Stimulated activated naive B cell treated with anti-CD40 and anti-IgM and Interleukin-4, amounts not matched to agents 10 μg/mL and 1 μg/mL and 100 μg/mL, for 72 hours (primary cell): ENCODE measurements at places on chromosomes 7 and 10.

GRCh38 chr10:63430091-63430998 lies 35.4 kb downstream of the JMJD1C start:
- DNase-seq: no peak

- no peak for DNase-seq
Measured at GRCh38 chr10:79140085-79140793, 71.5 kb downstream of the ZMIZ1 start.

DNA sequence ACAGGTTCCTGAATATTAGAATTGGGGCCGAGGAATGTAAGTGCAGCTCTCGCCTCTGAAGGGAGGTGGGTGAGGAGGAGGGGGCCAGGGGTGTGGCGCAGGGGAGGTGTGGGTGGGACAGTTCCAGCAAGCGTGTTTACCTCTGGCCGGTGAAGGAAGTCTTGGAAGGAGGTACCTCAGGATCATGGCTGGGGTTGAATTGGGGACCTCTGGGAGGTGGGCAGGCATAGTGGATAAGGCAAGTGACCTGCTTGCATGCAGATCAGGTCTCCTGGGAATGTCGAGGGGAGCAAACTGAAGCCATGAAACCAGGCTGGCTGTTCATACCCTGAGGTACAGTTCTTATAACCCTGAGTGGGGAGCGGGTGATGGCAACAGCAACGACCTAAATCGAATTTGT lies 2.0 kb downstream of the ZNF775 start:
- no peak for DNase-seq

GRCh38 chr10:35487336-35488034 lies 117.7 kb upstream of the GJD4 start:
- DNase-seq: no peak

- DNase-seq: no peak
Measured at GRCh38 chr7:957418-958220, 3.1 kb upstream of the ADAP1 start.

DNA sequence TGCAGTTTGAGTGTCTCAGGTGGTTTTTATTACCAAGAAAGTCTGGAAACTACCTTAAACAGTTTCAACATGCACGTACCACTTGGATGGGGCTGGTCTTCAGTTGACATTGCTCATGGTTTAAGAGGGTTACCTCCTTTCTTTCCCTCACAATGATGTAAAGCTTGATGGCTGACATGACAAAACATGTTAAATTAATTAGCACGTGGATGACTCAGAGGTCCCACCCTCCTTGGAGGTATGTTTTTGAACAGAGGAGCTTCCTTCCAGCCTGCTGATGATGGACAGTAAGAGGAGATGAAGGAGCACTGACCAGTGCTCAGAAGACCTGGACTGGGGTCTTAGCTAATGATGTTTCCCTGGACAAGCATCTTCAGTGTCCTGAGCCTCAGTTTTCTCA lies 322.3 kb upstream of the PODXL start:
- DNase-seq: no peak

DNA sequence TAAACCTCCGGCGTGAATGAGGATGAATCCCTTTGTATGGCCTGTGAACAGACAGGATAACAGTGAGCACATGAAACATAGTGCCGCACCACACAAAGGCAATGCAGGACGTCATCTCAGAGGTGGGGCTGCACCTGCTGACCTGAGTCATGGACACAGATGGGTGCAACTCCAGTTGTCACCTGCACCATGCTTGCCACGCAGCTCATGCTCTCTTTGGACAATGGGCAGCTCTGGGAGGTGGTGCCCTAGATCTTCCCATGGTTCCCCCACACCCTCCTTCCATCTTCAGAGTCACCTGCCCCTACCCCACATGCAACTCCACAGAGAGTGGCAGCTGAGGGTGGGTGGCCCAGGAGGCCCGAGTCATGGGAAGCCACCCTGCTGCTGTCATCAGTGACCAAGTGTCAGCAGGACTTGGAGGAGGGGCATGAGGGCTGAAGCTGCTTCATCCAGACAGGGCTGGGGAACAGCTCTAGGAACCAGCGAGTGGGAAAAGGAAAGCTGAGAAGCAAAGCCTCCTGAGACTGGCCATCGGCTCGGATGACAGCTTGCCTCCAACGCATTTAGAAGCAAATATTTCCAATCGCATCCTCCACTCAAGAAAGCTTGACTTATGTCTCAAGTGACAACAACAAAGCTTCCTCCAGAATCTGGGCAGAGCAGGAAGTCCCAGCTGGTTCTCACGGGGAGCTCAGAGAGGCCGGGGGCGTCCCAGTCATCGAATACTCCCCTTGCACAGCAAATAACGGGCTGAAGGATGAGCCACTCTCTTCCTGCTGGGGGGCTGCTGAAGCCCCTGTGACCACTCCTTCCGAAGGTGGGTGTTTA lies 27.1 kb downstream of the VIPR2 start:
- DNase-seq: no peak

DNA sequence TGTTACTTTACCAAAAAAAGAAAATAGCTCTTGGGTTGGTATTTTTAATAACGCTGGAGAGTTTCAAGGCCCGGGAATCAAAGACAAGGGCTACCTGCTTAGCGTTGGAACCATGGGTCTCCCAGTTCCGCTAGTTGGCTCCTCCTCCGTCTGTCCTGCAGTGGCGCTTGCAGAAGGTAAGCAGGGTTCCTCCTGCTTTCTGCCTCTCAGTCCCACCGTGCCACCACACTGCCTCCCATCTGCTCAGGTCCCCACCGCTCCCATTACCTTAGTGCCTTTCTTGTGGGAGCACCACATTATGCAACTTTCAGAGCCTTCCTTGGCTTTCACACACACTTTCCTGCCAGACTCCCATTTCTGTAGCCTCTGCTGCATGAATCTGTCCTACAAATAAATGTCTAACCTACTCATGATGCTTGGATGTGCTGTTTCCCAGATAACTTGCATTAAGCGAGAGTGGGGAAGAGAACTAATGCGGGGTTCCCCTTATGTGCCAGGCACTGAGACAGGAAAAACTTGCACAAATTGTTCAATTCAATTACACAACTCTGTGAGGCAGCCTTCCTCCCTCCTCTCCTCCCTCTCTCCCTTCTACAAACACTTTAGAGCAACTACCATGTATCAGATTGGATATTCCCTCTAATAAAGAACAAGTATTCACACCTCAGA lies 124.5 kb downstream of the AOAH start:
- DNase-seq: no peak

DNA sequence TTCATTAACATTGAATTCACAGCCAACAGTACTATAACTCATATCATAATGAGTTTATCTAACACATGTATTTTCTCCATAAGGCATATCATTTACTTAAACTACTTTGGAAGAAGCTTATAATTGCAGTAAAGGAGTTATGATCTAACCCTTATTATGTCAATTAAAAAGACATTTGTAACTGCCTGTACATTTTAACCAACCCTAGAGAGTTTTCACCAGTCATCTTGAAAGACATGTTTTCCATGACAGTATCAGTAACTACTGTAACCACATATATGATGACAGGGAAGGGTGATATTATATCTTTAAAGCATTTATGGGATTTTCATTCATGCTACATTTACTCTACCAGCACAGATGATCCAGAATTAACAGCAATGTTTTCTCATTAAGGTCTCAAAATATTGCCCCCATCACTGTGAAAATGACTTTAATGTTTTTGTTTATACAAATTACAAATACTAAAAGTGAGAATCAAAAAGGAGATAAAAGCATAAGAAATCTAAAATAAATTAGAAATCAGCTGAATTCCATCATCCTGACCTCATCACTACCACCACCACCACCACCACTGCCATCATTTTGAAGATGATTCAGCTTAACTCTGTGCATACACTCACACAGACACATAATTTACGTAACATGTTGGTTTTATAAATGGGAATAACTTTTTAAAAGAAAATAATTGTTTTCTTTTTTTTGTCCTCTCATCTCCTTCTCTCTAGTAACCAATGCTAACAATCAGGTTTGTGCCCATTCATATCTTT lies 53.6 kb downstream of the MKLN1 start:
- DNase-seq: no peak

- no peak for DNase-seq
Measured at GRCh38 chr7:64558781-64559180, 4.1 kb downstream of the ZNF680 start.

- DNase-seq: no peak
Measured at GRCh38 chr7:156993925-156994235, 16.6 kb downstream of the MNX1 start.

DNA sequence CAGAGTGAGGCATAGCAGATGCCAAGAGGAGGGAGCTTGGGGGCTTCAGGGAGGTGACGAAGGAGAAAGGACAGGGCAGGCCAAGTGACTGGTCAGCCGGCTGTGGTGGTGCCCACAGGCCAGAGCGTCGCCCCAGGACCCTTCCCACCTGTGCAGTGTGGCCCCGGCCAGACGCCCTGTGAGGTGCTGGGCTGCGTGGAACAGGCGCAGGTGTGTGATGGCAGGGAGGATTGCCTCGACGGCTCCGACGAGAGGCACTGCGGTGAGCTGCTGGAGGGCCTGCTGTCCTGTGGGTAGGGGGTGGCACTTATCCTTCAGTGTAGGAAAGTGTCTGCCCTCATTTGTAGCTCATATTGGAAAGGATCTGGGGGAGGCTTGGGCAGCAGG lies 26.8 kb upstream of the ZNF467 start:
- DNase-seq: no peak

DNA sequence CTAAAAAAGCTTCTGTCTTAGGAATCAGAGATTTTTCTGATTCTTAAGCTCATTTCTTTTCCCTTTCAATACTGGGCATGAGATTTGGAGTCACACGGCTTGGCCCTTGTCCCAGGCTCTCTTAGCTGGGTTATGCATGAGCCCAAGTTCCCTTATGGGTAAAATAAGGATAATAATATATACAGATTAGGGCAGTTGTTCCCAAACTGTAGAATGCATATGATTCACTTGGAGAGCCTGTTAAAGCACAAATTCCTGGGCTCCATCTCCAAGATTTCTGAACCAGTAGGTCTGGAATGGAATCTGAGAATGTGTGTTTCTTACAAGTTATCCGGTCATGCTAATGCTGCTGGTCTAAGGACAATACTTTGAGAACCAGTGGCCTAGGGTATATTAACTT lies 154.0 kb downstream of the REEP3 start:
- DNase-seq: no peak

- DNase-seq: no peak
Measured at GRCh38 chr7:49127359-49127913, 203.1 kb downstream of the CDC14C start.

DNA sequence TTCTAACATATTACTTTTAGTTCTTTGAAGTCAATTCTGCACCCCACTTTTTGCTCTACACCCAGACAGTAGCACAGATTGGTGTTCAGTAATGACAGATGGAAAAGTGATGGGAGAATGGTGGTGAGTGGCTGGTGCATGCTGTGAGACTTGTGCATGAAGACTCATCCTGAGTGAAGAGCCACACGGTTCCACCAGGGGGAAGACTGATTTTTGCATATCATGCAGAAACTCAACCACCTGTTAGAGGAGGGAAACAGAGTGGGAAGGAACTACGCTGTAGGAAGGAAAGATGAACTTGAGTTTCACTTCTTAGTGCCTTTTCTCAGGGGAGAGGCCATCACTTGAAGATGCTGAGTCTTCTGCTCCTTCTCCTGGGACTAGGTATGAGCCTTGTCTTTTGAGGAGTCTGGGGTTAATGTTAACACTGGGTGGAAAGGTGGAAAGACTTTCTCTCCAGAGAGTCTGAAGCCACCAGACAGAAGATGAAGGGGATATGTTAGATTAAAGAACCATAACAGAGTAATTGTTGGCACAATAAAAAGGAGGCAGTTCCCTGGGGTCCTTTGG lies 9.3 kb upstream of the PRSS1 start:
- peak; percentile 39 for DNase-seq

DNA sequence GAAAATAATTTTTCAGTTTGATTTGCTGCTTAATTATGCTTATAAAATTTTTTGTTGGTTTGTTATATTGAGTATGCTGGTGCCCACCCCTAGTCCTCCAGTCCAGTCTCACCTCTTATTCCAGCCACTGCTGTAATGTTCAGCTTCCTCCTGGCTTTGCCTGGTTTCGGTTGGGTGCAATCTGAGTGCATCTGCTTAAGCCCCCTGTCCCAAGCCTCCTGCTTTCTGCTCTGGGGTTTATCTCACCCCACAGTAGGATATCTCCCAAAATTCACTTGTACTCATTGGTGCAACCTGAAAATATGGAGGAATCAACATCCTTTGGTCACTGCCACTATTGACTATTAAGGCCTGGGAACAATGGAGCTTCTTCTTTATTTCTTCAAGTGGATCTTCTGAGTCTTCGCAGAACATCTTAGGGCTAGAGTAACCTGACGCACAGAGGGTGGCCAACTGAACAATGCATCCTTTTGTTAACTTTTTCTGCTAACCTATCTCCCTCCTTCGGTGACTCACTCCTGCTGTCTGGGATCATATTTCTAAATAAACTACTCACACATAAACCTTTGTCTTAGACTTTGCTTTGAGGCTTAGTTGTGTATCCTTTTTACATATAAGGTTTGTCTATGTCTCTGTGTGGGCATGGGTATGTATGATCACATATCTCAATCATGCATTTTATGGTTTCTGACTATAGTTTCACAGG lies 19.1 kb upstream of the SOSTDC1 start:
- DNase-seq: no peak

- no peak for DNase-seq
Measured at GRCh38 chr7:36303202-36304098, 86.2 kb upstream of the ANLN start.

DNA sequence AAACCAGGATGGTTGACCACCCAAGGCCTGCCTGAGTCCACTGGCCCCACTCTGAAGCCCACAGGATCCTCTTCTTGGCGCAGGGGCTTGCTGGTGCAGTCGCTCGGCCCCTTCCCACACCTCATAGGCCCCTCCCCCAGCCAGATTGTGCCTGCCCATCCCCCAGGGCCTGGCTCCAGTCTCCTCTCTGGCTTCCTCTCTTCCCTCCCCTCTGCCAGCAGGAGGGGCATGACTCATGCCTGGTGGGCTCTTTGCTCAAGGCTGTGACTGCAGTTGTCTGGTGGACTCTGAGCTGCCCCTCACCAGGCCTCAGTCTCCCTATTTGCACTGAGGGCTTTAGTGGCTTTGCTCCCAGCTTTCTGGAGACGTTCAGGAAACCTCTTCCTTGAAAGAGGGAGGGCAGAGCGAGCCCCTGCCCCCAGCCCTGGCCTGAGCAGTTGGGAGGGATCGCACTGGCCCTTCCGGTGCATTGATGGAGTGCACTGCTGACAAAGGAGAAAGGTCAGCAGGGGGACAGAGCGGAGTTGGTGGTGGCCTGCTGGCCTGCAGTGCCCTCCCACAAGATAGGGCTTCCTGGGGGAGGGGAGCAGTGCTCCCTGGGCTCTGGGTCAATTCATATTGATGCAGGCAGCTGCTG lies 60.7 kb downstream of the ZMIZ1 start:
- DNase-seq: no peak

- no peak for DNase-seq
Measured at GRCh38 chr7:57178768-57179139, 46.5 kb upstream of the ZNF479 start.

DNA sequence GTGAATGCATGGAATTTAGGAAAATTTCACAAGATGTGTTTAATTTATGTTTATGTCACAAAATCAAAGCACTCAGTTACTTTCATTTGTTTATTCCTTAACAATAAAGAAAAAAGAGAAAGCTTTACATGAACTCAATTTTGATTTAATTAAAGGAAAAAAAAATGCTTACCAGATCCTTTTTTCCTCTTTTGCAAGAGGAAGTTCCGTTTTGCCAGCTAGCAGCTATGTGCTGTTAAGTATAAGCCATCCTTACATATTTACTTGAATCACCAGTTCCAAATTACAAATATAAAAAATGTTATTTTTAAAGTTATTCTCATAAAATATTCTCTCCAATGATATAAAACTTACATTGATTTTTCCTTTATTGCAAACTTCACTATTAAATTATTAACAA lies 12.7 kb downstream of the MRC1 start:
- DNase-seq: no peak

- no peak for DNase-seq
Measured at GRCh38 chr10:92688927-92689662, 660 bp upstream of the HHEX start.
